Mesothelial cell of epicardium (in vitro differentiated cells): ENCODE measurements at places on chromosomes 4 and X. TPM values are rescaled to one million over a fixed set of nuclear protein-coding genes. Genes with fewer than 3 reads are reported as not detected.

Gene HTR2C
- total RNA-seq: 1.1 to 1.5 TPM (median 1.1 TPM) in 3 replicates

Gene MAB21L2
- total RNA-seq: 14.2 to 16.0 TPM (median 14.4 TPM) in 3 replicates

Gene TCP11X2
- total RNA-seq: not detected in 3 replicates

Gene ESX1
- not detected in 3 replicates for total RNA-seq

Gene HPGD
- total RNA-seq: 11.2 to 16.2 TPM (median 15.5 TPM) in 3 replicates

Gene TRPC3
- 0.18 to 0.34 TPM (median 0.29 TPM) in 3 replicates for total RNA-seq

Gene ARMCX1
- total RNA-seq: 24.8 to 25.1 TPM (median 25.0 TPM) in 3 replicates

Gene TNIP3
- total RNA-seq: 0.27 to 0.51 TPM (median 0.27 TPM) in 3 replicates

Gene ITIH6
- total RNA-seq: 0.25 TPM in 1 of 3 replicates, not detected in the others

Gene IQCM
- total RNA-seq: 0.75 to 0.94 TPM (median 0.78 TPM) in 3 replicates

Gene SUPT20HL2
- not detected in 3 replicates for total RNA-seq

Gene PPP1R2C
- total RNA-seq: not detected in 3 replicates

Gene RS1
- total RNA-seq: not detected in 3 replicates

Gene CXorf51A
- not detected in 3 replicates for total RNA-seq

Gene TMEM271
- total RNA-seq: 0.11 TPM in 1 of 3 replicates, not detected in the others

Gene ABCG2
- total RNA-seq: 0.82 to 0.92 TPM (median 0.86 TPM) in 3 replicates

Gene LEF1
- 72.4 to 76.8 TPM (median 76.6 TPM) in 3 replicates for total RNA-seq

Gene BGN
- 114 to 121 TPM (median 121 TPM) in 3 replicates for total RNA-seq

Gene IL13RA1
- 24.3 to 24.7 TPM (median 24.5 TPM) in 3 replicates for total RNA-seq

Gene SGMS2
- total RNA-seq: 7.5 to 9.8 TPM (median 9.2 TPM) in 3 replicates

Gene MAMLD1
- 0.93 to 1.4 TPM (median 1.2 TPM) in 3 replicates for total RNA-seq

Gene BBS7
- 19.8 to 21.2 TPM (median 20.0 TPM) in 3 replicates for total RNA-seq

Gene FAM50A
- 52.5 to 57.6 TPM (median 54.1 TPM) in 3 replicates for total RNA-seq

Gene XAGE1B
- total RNA-seq: not detected in 3 replicates

Gene ZNF518B
- total RNA-seq: 56.1 to 60.9 TPM (median 58.4 TPM) in 3 replicates

Gene VCX2
- not detected in 3 replicates for total RNA-seq

Gene SRPX2
- total RNA-seq: 13.7 to 16.2 TPM (median 15.1 TPM) in 3 replicates

Gene PNMA6F
- not detected in 3 replicates for total RNA-seq

Gene TEX11
- not detected in 3 replicates for total RNA-seq

Gene NWD2
- 0.02 TPM in 2 of 3 replicates, not detected in the other for total RNA-seq

Gene CT45A10
- not detected in 3 replicates for total RNA-seq

Gene NUP62CL
- 2.5 to 4.0 TPM (median 2.7 TPM) in 3 replicates for total RNA-seq

Gene SYTL5
- 1.7 to 2.6 TPM (median 2.2 TPM) in 3 replicates for total RNA-seq

Gene USP17L19
- total RNA-seq: not detected in 3 replicates

Gene NEK1
- total RNA-seq: 19.0 to 21.3 TPM (median 20.3 TPM) in 3 replicates

Gene FAM9B
- total RNA-seq: not detected in 3 replicates

Gene CLDN34
- 0.71 to 1.1 TPM (median 0.84 TPM) in 3 replicates for total RNA-seq

Gene CXCL6
- 0.16 to 0.20 TPM (median 0.18 TPM) in 3 replicates for total RNA-seq

Gene USP17L25
- total RNA-seq: not detected in 3 replicates

Gene LPAR4
- total RNA-seq: 2.0 to 3.1 TPM (median 2.6 TPM) in 3 replicates

Gene P2RY10
- not detected in 3 replicates for total RNA-seq

Gene EFHC2
- total RNA-seq: 1.5 to 2.4 TPM (median 2.0 TPM) in 3 replicates

Gene FATE1
- not detected in 3 replicates for total RNA-seq

Gene KIAA1210
- 0.50 to 0.82 TPM (median 0.56 TPM) in 3 replicates for total RNA-seq

Gene AKAP4
- total RNA-seq: not detected in 3 replicates

Gene FHIP1A
- total RNA-seq: 13.9 to 16.8 TPM (median 14.0 TPM) in 3 replicates
